ENCODE measurements at places on chromosomes 3 and 15. TPM values are rescaled to one million over a fixed set of nuclear protein-coding genes. Genes with fewer than 3 reads are reported as not detected.

The FOXB1 gene
- not detected for total RNA-seq

The GABRG3 gene
- not detected for total RNA-seq

The C3orf70 gene
- total RNA-seq = 3.6 TPM

The RTP4 gene
- total RNA-seq = 1.9 TPM

The CADPS gene
- total RNA-seq = 64.2 TPM

The VPS18 gene
- 21.0 TPM for total RNA-seq

The TRANK1 gene
- 13.1 TPM for total RNA-seq

The TMEM212 gene
- not detected for total RNA-seq

The HGD gene
- 0.11 TPM for total RNA-seq

The CFAP100 gene
- not detected for total RNA-seq

The CA12 gene
- total RNA-seq = 0.86 TPM

The GNAT1 gene
- not detected for total RNA-seq

The FAM131A gene
- 30.2 TPM for total RNA-seq
